ENCODE measurements at places on chromosomes 1 and 21. TPM values are rescaled to one million over a fixed set of nuclear protein-coding genes. Genes with fewer than 3 reads are reported as not detected.

DNA sequence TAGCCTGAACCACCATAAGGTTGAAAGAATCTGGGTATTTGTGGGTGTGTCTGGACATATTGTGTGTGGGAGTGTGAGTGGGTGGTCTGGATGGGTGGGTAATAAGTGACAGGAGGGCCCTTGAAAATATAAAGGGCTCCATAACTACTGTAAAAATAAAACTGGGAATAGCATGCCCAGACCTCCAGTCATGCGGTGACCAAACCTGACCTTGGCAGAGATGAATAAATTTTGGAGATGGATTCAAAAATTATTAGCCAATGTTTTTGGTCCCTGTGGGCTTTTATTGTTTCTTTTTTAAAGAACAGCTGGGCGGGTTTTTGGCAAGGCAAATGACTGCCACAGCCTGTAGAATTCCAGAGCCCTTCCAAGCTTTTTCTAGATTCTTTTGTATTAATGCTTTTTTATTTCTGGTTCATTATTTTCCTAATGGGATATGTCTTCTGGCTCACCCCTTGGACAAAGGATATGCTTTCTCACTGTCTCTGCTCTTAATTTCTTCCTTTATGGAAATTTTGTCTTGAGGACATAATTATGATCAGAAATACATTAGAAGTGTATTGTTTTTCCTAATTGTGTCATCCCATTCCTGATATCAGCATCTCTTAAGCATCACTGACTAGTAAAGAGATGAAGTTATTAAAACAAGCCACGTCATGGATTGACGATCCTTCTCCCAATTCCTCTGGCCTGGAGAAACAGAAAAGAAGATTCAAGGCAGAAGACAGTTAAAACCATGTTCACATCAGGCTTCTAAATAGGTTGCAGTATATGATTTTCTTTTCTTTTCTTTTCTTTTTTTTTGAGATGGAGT lies 69.5 kb downstream of the NTMT2 start:
- peak; percentile 28 for DNase-seq
- no peaks in the 10 kb centered on the region for H3K27me3 ChIP-seq
- no peak overlapping the region for H3K4me3 ChIP-seq
- peaks cover 9% of the 10 kb centered on the region for H3K4me1 ChIP-seq
- no peaks in the 10 kb centered on the region for H3K36me3 ChIP-seq
- H3K27ac ChIP-seq = no peak overlapping the region

- H3K4me1 ChIP-seq = no peaks in the 10 kb centered on the region
- H3K36me3 ChIP-seq = no peaks in the 10 kb centered on the region
- H3K4me3 ChIP-seq = no peak overlapping the region
- no peak overlapping the region for H3K27ac ChIP-seq
- DNase-seq = no peak
- no peaks in the 10 kb centered on the region for H3K27me3 ChIP-seq
These were observed 118.0 kb upstream of the PLPPR4 start for GRCh38 chr1:99146129-99146848.

- no peak overlapping the region for H3K4me3 ChIP-seq
- H3K27me3 ChIP-seq = no peaks in the 10 kb centered on the region
- DNase-seq = peak; percentile 60
- H3K27ac ChIP-seq = no peak overlapping the region
These were observed 42.6 kb upstream of the USP25 start for GRCh38 chr21:15687208-15687607.

DNA sequence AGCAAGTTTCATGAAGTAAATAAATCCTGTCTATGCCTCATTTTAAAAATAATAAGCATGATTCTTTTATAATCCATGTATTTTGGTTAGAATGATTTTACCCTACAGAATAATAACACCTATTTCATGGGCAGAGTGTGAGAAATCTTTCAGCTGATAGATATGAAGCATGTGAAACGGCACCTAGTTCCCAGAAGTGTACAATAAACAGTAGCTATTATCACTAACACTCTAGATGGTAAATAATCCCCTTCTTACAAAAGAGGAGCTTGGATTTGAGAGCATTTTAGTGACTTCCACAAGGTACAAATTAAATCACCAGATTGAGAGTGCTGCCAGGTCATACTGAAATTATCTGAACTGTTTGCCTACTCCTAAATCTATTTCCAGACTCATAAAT lies 95.3 kb upstream of the NRIP1 start:
- no peaks in the 10 kb centered on the region for H3K4me1 ChIP-seq
- H3K36me3 ChIP-seq = no peaks in the 10 kb centered on the region
- no peaks in the 10 kb centered on the region for H3K27me3 ChIP-seq
- no peak for DNase-seq

- no peak overlapping the region for H3K27ac ChIP-seq
- peaks cover 6% of the 10 kb centered on the region for H3K4me1 ChIP-seq
- peak; percentile 15 for DNase-seq
- peak overlapping the region; percentile 75 for H3K4me3 ChIP-seq
- no peaks in the 10 kb centered on the region for H3K27me3 ChIP-seq
These were observed 1.5 kb upstream of the MAGI3 start for GRCh38 chr1:113388621-113389358.

DNA sequence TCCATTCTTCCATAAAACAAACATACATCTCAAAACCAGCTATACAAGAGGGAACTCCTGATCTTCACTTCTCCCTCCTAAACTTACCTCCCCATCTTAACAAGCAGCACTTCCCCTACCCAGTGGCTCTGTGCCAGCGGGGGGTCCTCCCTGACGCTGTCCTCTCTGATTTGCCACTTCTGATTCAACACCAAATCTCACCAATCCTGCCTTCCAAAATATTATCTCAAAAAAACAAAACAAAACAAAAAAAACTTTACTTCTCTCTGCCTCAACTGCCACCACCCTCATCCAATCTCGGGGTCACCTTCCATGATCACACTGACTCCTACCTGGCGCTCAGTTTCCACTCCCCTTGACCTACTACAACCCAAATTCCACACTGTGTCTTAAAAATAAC lies 72.8 kb downstream of the SLC45A1 start:
- H3K27ac ChIP-seq = no peak overlapping the region
- peaks cover 7% of the 10 kb centered on the region for H3K36me3 ChIP-seq
- no peak for DNase-seq
- no peaks in the 10 kb centered on the region for H3K27me3 ChIP-seq

The LRRC8C gene
- 4.1 TPM for total RNA-seq

DNA sequence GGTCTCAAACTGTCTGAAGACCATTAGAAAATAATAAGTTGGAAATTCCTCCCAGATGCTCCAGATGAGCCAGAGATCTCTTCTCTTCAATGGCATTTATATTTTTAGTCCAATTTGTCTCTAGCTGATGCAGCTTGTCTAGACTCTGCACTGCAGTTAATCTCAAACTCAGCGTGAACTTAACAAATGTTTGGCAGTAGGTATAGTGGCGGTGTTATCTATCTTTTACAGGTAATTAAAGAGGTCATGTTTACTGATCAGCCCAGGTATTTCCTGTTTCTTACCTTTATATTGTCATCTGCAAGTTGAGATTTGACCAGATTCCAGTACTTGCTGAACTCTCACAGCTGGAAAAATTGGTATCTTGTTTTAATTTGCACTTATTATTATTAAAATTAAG lies 1024.5 kb upstream of the ADGRL2 start:
- no peak overlapping the region for H3K27ac ChIP-seq
- no peak overlapping the region for H3K4me3 ChIP-seq
- DNase-seq = no peak
- no peaks in the 10 kb centered on the region for H3K27me3 ChIP-seq
- no peaks in the 10 kb centered on the region for H3K4me1 ChIP-seq
- no peaks in the 10 kb centered on the region for H3K36me3 ChIP-seq

GRCh38 chr1:32335535-32335789 lies 571 bp downstream of the MARCKSL1 start:
- no peak for DNase-seq
- H3K27me3 ChIP-seq = peaks cover 3% of the 10 kb centered on the region
- H3K4me3 ChIP-seq = peak overlapping the region; percentile 71

The GJA5 gene
- not detected for total RNA-seq

- no peak overlapping the region for H3K27ac ChIP-seq
- H3K27me3 ChIP-seq = no peaks in the 10 kb centered on the region
- no peak overlapping the region for H3K4me3 ChIP-seq
- peaks cover 2% of the 10 kb centered on the region for H3K4me1 ChIP-seq
- no peak for DNase-seq
These were observed 39.5 kb upstream of the CPLANE2 start for GRCh38 chr1:16276302-16277030.

The S100A7 gene
- not detected for total RNA-seq

Measured in fibroblast of lung (primary cell).